Left renal cortex interstitium (tissue), 4 donors: ENCODE measurements at places on chromosomes 3 and 15.

- no peak for DNase-seq
These were observed 497.1 kb downstream of the ZIC1 start for GRCh38 chr3:147906285-147906684.

GRCh38 chr3:22734207-22734606, 468.9 kb upstream of the UBE2E2 start:
- no peak for DNase-seq

GRCh38 chr15:44729408-44730127, 6.8 kb upstream of the TRIM69 start:
- no peak for DNase-seq

- no peak for DNase-seq
These were observed 20.3 kb downstream of the SPG21 start for GRCh38 chr15:64969401-64969800.

DNA sequence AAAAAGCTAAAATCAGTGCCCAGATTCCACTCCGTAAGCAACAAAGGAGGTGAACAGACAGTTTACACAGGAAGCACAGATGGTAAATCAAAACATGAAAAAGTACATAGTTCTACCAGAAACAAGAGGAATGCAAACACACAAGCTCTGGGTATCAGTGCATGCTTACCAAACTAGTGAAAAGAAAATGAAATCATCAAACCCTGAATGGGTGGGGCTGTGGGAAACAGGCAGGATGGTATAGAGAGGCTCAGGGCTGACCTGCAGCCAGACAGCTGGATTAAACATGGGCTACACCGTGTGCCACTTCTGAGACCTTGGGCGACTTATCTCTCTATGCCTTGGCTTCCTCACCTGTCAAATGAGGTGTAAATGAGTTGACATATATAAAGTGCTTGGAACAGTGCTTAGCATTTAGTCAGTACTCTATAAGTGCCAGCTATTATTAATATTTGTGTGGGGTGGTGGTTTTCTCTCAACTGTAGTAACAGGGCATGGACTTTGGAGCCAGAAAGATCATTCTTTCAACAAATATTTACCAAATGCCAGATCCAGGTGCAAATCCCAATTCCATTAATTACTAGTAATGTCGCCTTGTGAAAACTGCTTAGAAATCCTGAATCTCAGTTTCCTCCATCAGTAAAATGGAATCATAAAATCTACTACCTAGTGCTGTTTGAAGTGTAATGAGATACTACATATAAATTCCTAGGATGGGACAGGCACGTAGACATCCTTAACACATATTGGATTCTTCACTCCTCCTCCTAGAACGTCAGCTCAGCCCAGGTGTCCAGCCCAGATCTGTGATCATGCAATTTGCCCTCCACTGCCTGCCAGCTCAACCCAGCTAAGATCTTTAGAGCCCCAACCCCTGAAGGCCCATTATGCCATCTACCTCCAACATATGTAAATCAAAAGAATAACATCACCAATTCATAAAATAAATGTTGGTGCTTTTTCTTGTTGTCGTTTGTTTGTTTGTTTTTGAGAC, 55.5 kb upstream of the SMAD3 start:
- DNase-seq: no peak

- no peak for DNase-seq
These were observed 252.5 kb downstream of the THRB start for GRCh38 chr3:24242012-24242698.

GRCh38 chr3:117407317-117407716, 697.7 kb downstream of the TUSC7 start:
- no peak for DNase-seq
